ENCODE measurements at places on chromosomes 7 and 10.
A peak's percentile ranks its signal among the peaks of the same experiment; 100 is the strongest.

DNA sequence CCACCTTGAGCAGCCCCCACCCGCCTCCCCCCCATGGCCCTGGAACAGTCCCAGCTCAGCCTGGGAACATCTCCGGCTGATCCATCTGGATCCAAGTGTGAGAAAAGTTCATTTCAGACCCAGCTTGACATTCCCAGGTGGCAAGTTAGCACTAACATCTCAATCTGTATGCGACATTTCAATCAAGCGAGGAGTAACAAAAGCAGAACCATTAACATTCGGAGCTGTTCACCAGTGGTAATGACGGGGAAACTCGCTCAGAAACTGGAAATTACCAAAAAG is 65.4 kb downstream of the PAX2 start:
- DNase-seq, result no peak
- no peak overlapping the region for H3K27ac ChIP-seq
- no peaks in the 10 kb centered on the region for H3K4me1 ChIP-seq
- peaks cover 92% of the 10 kb centered on the region for H3K27me3 ChIP-seq
- H3K4me3 ChIP-seq, result no peak overlapping the region

DNA sequence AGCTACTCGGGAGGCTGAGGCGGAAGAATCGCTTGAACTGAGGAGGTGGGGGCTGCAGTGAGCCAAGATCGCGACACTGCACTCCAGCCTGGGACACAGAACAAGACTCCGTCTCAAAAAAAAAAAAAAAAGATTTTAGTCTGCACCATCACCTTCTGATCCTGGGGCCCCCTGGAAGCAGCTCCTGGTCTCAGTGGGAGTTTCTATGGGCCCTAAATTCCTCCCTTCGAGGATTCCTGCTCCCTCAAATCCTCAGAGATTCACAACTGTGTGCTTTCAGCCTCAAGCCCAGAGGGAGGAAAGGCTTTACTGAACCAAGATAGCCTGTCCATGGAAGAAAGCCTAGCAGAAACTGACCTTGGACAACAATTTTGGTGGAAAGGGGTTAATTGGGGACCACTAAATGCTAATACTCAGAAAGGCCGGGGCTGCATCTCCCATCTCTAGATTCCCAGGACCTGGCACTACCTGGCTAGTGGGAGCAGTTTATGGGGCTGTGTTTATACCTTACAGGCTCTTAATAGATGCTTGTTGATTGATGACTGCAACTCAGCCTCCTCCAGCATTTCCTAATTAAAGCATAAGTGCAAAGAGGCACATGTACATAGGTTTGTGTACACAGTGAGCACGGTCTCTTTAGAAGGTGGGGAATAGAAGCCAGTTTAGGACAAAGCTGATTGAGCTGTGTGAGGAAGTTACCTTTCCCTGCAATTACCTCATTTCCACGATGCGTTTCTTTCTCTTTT is 9.2 kb upstream of the FGFR2 start:
- H3K4me1 ChIP-seq, result no peaks in the 10 kb centered on the region
- no peak overlapping the region for H3K4me3 ChIP-seq

GRCh38 chr10:69552268-69552667 is 21.0 kb downstream of the NEUROG3 start:
- no peak overlapping the region for H3K27ac ChIP-seq
- no peak for DNase-seq
- no peaks in the 10 kb centered on the region for H3K4me1 ChIP-seq
- H3K36me3 ChIP-seq, result no peaks in the 10 kb centered on the region
- H3K27me3 ChIP-seq, result peaks cover 78% of the 10 kb centered on the region

DNA sequence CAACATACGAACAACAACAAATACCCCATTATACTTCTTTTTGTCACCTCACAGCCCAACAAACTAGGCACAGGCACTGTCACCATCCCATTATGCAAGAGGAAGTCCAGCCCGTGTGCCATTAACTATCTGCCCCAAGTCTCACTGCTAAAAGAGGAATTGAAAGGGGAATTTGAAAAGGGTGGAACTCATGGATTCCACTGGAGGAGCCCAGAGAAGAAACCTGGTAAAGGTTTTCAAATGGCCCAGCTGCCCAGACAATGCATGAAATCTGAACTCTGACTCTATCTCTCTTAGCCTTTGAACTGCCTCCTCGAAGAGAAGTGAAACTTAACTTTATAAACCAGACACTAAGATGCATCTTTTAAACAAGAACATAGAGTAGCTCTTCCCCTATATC is 130.0 kb downstream of the PLXNA4 start:
- H3K4me3 ChIP-seq, result no peak overlapping the region
- H3K27ac ChIP-seq, result no peak overlapping the region
- H3K4me1 ChIP-seq, result peaks cover 56% of the 10 kb centered on the region

GRCh38 chr7:4882169-4883032 is 1.1 kb downstream of the RADIL start:
- peak overlapping the region; percentile 57 for H3K4me3 ChIP-seq

DNA sequence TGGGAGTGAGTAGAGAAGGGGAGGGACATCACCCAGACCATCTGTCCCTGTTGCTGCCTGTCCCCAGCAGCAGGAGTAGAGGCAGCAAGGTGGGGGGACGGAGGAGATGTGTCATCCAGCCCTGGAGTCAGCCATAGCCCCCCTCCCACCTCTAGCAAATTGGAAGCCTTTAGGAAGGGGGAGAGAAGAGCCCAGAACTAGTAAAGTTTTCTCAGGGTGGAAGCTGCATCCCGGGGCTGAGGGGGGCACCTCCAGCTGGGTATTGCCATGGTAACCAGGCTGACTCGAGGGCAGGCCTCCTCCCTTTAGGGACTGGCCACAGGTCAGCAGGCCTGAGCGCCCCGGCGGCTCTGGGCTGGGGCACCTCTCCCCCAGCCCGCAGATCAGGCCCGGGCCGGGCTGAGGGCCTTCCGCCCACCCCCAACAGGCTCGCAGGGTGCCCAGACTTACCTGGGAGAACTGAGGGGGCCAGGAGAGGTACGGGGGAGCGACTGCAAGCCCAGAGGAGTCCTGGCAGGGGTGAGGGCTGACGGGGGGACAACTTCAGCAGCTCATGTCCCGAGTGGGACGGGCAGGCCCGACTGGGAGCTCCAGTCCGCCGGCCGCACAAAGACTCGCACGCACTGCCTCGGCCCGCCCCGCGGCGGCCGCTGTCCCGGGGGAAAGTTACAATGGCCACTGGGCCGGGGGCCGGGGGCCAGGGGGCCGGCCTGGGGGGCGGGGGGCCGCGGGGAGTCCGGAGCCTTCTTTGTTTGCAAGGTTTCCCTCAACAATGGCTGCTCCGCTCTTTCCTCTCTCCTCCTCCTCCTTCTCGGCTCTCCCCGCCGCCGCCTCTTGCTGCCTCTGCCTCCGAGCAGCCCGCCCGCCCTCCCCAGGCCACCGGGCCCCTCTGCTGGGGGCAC is 6.0 kb downstream of the LDB1 start:
- peaks cover 74% of the 10 kb centered on the region for H3K4me1 ChIP-seq
- peaks cover 28% of the 10 kb centered on the region for H3K36me3 ChIP-seq
- H3K27ac ChIP-seq, result peak overlapping the region; percentile 89
- DNase-seq, result no peak

- H3K4me1 ChIP-seq, result no peaks in the 10 kb centered on the region
- no peak overlapping the region for H3K27ac ChIP-seq
- no peaks in the 10 kb centered on the region for H3K27me3 ChIP-seq
- DNase-seq, result no peak
- no peak overlapping the region for H3K4me3 ChIP-seq
- no peaks in the 10 kb centered on the region for H3K36me3 ChIP-seq
Measured at GRCh38 chr7:41107938-41108448, 594.9 kb downstream of the INHBA start.

DNA sequence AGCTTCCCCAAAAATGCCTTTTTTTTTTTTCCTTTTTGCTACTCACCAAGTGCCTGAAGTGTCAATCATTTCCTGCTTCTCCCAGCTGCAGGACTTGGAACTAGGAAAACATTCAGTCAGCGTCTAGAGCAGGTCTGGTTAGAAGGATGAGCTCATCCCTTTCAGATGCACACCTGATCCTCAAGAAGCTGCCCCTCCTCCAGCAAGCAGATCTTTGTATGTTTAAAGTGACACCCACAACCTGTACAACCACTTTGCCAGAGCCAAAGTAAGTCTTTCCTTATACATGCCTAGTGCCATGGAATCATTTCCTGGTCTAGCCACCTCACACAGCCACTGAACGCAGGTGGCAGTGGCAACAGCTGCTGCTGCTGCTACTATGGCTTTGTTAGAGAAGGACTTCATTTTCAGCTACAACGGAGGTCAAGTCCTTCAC is 10.4 kb upstream of the USP54 start:
- H3K4me1 ChIP-seq, result no peaks in the 10 kb centered on the region
- no peak overlapping the region for H3K4me3 ChIP-seq
- H3K36me3 ChIP-seq, result no peaks in the 10 kb centered on the region
- no peaks in the 10 kb centered on the region for H3K27me3 ChIP-seq

- no peak overlapping the region for H3K27ac ChIP-seq
- no peaks in the 10 kb centered on the region for H3K27me3 ChIP-seq
Measured at GRCh38 chr10:44569193-44570091, 184.5 kb upstream of the CXCL12 start.

- DNase-seq, result no peak
- H3K27me3 ChIP-seq, result no peaks in the 10 kb centered on the region
- no peaks in the 10 kb centered on the region for H3K4me1 ChIP-seq
- peaks cover 9% of the 10 kb centered on the region for H3K36me3 ChIP-seq
Measured at GRCh38 chr10:102613286-102613685, 31.0 kb upstream of the TRIM8 start.

- H3K27ac ChIP-seq, result no peak overlapping the region
- H3K4me3 ChIP-seq, result no peak overlapping the region
- H3K36me3 ChIP-seq, result peaks cover 3% of the 10 kb centered on the region
Measured at GRCh38 chr7:135372222-135372621, 137.7 kb downstream of the CNOT4 start.

DNA sequence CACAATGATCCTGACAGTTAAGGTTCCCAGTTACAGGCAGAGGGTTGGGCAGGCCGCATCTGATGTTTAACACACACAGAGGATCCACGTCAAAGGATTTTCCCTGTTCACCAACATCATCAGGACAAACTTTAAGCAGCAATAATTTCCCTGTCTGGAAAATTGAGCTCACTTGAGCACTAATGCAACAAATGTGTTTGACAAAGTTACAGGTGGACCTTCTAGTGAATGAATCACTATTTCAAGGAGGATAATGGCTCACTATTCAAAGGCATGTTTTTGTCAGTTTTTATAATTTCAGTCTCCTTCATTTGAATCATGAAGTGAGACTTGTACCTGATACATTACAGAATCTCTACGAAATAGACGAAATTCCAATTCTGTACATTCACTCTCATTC is 127.3 kb downstream of the DIP2C start:
- no peak overlapping the region for H3K4me3 ChIP-seq
- H3K27me3 ChIP-seq, result peaks cover 44% of the 10 kb centered on the region
- no peaks in the 10 kb centered on the region for H3K4me1 ChIP-seq
- no peak for DNase-seq
- H3K27ac ChIP-seq, result no peak overlapping the region

- no peak for DNase-seq
- peaks cover 3% of the 10 kb centered on the region for H3K36me3 ChIP-seq
- H3K4me1 ChIP-seq, result peaks cover 7% of the 10 kb centered on the region
- no peak overlapping the region for H3K27ac ChIP-seq
- H3K27me3 ChIP-seq, result peaks cover 3% of the 10 kb centered on the region
- H3K4me3 ChIP-seq, result no peak overlapping the region
Measured at GRCh38 chr10:84201244-84201606, 6.9 kb downstream of the CDHR1 start.

DNA sequence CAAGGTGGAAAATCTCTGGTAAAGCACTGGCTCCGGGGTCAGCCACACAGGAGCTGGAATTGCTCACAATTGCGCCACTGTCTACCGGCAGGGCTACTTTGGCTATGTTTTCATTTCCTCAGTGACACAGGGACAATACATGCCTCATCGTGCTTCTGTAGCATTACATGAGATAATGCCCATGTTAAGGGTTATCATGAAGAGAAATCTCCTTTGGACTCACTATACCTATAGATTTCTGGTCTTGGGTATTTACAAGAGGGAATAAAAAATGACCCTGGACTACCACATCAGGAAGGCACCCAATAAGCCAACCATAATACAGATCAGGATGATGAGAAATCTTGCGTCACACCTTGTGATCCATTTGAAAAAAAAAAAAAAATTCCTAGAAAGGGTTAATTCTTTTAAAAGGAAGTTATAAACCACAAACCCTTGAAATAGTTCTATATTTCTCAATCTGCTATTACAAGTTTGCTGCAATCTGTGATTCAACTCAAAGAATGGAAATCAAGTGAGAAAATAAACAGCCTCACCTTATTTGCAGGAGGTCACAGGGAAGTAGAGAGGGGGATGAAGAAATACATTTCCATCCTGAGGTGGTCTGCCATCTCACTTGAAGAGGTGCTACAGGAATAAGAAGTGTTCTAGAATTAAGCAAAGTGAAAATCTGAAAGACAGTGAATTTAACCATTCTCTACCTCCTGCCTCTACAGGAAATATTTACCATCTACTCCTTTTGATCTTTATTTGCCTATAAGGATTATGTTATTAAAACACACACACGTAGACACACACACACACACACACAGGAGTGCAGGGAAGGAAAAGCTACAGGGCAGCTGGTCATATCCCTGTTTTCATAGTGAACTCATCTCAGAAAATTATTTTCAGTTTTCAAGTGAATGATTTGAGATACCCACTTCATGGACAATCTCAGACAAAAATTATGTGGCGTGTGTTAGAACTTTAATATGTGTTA is 231.3 kb upstream of the CELF2 start:
- peaks cover 44% of the 10 kb centered on the region for H3K27me3 ChIP-seq
- H3K4me1 ChIP-seq, result no peaks in the 10 kb centered on the region
- H3K27ac ChIP-seq, result no peak overlapping the region
- no peak for DNase-seq

GRCh38 chr10:110910138-110910537 is 8.8 kb downstream of the BBIP1 start:
- no peak for DNase-seq
- peaks cover 20% of the 10 kb centered on the region for H3K36me3 ChIP-seq
- H3K4me1 ChIP-seq, result peaks cover 23% of the 10 kb centered on the region
- no peaks in the 10 kb centered on the region for H3K27me3 ChIP-seq
- H3K27ac ChIP-seq, result no peak overlapping the region
- no peak overlapping the region for H3K4me3 ChIP-seq

- H3K27me3 ChIP-seq, result no peaks in the 10 kb centered on the region
- no peak overlapping the region for H3K4me3 ChIP-seq
- H3K27ac ChIP-seq, result no peak overlapping the region
- DNase-seq, result no peak
- peaks cover 1% of the 10 kb centered on the region for H3K36me3 ChIP-seq
Measured at GRCh38 chr7:144725070-144725469, 110.8 kb downstream of the TPK1 start.

GRCh38 chr7:42886129-42886528 is 25.7 kb downstream of the C7orf25 start:
- peaks cover 30% of the 10 kb centered on the region for H3K27me3 ChIP-seq
- H3K36me3 ChIP-seq, result peaks cover 4% of the 10 kb centered on the region
- no peak for DNase-seq
- H3K4me1 ChIP-seq, result peaks cover 15% of the 10 kb centered on the region
- H3K27ac ChIP-seq, result no peak overlapping the region

- no peak overlapping the region for H3K4me3 ChIP-seq
- no peak for DNase-seq
- no peak overlapping the region for H3K27ac ChIP-seq
- H3K27me3 ChIP-seq, result peaks cover 53% of the 10 kb centered on the region
- no peaks in the 10 kb centered on the region for H3K4me1 ChIP-seq
- no peaks in the 10 kb centered on the region for H3K36me3 ChIP-seq
Measured at GRCh38 chr10:98128802-98129201, 5.7 kb upstream of the R3HCC1L start.

Data from central memory CD8-positive, alpha-beta T cell (primary cell).